ENCODE measurements at places on chromosomes 3 and 15.

GRCh38 chr3:135558906-135559305, 406.6 kb upstream of the PPP2R3A start:
- DNase-seq, result no peak

DNA sequence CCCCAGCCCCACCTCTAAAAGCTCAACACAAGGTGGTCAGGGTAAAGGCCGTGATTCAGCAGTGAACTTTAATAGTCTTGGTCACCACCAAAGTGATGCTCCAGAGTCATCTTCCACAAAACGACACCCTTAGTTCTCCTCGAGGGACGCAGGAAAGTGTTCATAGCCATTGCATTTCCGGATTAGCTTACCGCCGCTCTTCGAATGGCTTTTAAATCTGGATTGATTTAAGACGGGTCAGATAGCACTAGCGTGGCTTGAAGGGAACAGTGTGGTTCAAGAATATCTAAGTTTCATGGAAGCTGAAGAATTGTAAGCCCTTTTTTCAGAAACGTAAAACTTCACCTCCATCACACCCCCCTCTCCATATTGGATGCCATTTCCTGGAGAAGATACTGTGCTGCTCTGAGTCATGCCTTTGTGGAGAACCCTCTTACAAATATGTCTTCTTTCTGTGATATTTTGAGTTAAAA, 829 bp downstream of the RNF7 start:
- DNase-seq, result no peak

GRCh38 chr3:86229086-86229774, 761.7 kb downstream of the VGLL3 start:
- DNase-seq, result no peak

DNA sequence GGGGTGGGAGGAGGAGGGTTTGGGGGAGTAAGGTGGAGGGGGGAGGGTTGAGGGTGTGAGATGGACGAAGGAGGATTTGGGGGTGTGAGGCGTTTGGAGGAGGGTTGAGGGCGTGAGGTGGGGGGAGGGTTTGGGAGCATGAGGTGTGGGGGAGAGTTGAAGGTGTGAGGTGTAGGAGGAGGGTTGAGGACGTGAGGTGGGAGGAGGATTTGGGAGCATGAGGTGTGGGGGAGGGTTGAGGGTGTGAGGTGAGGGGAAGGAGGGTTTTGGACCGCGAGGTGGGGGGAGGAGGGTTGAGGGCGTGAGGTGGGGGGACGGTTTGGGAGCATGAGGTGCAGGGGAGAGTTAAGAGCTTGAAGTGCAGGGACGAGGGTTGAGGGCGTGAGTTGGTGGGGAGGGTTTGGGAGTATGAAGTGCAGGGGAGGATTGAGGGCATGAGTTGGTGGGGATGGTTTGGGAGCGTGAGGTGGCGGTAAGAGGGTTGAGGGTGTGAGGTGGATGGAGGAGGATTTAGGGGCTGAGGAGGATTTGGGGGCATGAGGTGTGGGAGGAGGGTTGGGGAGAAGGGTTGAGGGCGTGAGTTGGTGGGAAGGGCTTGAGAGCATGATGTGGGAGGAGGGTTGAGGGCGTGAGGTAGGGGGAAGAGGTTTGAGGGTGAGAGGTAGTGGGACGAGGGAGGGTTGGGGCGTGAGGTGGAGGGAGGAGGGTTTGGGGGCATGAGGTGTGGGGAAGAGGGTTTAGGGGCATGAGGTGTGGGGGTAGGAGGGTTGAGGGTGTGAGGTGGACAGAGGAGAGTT, 1.2 kb downstream of the MLF1 start:
- no peak for DNase-seq

- no peak for DNase-seq
Measured at GRCh38 chr15:39016706-39017105, 452.1 kb upstream of the RASGRP1 start.

GRCh38 chr3:15094187-15094875, 4.6 kb downstream of the RBSN start:
- no peak for DNase-seq

GRCh38 chr3:179512378-179512777, 50.3 kb upstream of the ACTL6A start:
- DNase-seq, result no peak

- no peak for DNase-seq
Measured at GRCh38 chr3:97815149-97815917, 6.5 kb upstream of the CRYBG3 start.

- DNase-seq, result no peak
Measured at GRCh38 chr3:137304313-137305056, 346.7 kb downstream of the IL20RB start.

GRCh38 chr3:128394033-128394432, 72.7 kb downstream of the DNAJB8 start:
- no peak for DNase-seq

- DNase-seq, result no peak
Measured at GRCh38 chr3:53286727-53287126, 30.9 kb upstream of the TKT start.

DNA sequence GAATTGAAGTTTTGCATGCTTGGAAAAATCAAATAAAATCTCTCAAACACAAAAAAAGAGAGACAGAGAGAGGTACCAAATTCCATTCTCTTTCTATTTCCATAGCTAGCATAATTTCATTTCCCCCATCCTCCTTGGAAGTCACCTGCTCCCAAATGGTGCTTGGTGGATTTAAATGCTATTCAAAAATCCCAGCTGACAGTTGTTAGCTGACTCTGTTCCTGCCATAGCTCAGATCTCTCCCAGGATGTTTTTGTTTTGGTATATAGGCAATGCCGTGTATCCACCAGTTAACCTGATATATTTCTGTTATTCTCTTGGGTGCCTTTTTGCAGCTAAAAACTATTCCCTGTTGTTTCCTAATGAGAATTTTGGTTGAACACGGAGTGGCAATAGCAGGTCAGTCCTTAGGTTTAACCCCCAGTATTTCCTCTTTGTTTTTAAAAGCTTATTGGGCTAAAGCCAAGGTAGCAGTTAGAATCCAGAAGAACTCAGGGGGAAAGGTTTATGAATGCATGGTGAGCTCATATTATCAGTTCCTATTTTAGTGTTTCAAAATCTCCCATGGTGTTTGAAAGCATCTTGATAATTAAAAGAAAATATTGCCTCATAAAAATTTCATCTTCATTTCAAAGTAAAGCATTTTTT, 240.0 kb upstream of the GBE1 start:
- DNase-seq, result no peak

GRCh38 chr3:10482631-10483363, 22.6 kb downstream of the ATP2B2 start:
- DNase-seq, result no peak

DNA sequence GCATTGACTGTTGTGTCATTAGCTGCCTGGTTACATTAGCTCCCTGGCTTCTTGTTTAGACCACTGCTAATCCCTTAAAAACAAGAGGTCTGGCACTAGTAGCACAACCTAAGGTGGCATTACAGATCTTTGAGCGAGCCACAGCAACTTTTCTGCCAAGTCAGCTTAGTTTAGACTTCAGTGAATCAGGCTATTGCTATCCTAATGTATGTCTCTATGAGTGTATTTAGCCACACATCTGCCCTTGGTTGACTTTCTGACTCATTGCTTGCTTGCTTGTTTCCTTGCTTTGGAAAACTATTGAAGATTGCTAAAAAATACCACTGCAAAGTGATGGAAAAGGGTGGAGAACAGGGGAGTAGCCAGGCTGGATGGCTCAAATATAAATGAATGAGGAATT, 50.2 kb downstream of the CHP1 start:
- no peak for DNase-seq

- DNase-seq, result no peak
Measured at GRCh38 chr3:147937341-147937740, 528.2 kb downstream of the ZIC1 start.

All from NCI-H1436 (cell line).